Large intestine (tissue), 12 donors: ENCODE measurements at places on chromosomes 16 and 17.

- no peak for DNase-seq
These were observed 40.2 kb downstream of the ARL4D start for GRCh38 chr17:43439041-43439440.

- no peak for DNase-seq
These were observed 123.0 kb upstream of the DYNLRB2 start for GRCh38 chr16:80417706-80418271.

DNA sequence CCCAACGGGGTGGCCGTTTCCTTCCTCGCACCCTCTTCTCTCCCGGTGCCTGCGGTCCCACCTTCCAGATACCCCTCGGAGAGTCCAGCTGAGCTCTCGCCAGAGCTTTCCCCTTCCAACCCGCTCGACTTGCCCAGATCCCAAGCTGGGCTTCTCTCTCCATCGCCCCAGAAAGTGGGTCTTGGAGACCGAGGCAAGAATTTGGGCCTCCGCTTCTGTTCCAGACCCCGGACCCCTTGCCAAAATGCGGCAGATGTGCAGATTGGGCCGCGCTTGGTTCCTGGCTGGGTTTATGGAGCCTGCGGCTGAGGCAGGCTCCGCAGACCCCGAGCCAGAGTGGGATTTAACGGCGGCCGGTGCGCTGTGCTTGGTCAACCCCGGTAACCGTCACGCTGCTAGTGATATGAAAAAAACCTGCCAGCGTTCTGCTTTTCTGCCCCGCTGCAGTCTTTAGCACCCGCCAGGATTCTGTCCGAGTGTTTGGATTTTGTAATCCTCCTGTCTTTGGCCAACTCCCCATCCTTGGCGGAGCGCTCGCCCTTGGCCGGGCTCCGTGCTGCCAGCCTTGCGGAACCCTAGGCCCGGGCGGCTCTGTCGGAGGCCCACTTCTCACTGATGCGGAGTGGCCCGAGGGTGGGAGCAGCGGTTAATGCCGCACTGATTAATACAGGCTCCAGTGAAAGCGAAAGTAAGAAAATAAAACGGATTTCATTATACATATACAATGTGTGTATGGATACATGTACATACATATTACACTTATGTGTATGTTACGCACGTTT lies 754 bp upstream of the SLFN11 start:
- DNase-seq = peak; percentile 23

- DNase-seq = no peak
These were observed 37.7 kb downstream of the ASPA start for GRCh38 chr17:3513305-3514035.

GRCh38 chr16:6827931-6828330 lies 504.7 kb upstream of the RBFOX1 start:
- DNase-seq = no peak

DNA sequence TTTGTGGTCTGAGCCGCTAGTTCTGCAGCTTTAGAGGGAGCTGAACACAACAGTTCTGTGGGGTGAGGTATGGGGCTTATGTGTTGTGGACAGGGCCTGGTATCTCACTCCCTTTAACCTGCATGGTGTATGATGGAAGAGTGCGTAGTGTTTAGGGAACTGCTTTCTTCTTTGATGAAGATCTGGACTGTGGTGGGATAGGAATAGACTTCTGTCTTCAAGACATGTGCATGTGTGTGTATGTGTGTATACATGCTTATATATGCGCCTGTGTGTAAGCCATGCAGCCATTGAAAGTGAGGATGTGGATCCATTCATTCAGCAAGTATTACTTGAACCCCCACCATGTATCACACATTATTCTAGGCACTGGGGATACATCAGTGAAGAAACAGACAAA lies 114.8 kb upstream of the TMEM97 start:
- DNase-seq = no peak

- peak; percentile 41 for DNase-seq
These were observed 526 bp downstream of the ZZEF1 start for GRCh38 chr17:4142107-4142900.

DNA sequence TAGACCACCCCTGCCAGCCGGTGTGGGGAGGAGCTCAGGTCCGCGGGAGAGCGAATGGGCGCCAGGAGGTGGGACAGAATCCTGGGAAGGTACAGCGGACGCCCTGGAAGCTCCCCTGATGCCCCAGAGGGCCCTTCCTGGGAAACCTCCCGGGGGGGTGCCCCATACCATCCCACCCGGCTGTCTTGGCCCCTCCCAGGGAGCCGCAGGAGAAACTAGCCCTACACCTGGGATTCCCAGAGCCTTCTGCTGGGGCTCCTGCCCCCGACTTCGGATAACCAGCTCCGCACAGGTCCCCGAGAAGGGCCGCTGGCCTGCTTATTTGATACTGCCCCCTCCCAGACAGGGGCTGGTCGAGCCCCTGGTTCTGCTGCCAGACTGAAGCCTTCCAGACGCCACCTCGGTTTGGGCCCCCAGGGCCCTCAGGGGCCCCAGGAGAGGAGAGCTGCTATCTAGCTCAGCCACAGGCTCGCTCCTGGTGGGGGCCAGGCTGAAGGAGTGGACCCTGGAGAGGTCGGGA lies 3.0 kb upstream of the CBX4 start:
- no peak for DNase-seq

- DNase-seq = no peak
These were observed 2.8 kb upstream of the ALDOC start for GRCh38 chr17:28579526-28579925.

- DNase-seq = no peak
These were observed 28.1 kb upstream of the ITGA2B start for GRCh38 chr17:44417553-44417952.

DNA sequence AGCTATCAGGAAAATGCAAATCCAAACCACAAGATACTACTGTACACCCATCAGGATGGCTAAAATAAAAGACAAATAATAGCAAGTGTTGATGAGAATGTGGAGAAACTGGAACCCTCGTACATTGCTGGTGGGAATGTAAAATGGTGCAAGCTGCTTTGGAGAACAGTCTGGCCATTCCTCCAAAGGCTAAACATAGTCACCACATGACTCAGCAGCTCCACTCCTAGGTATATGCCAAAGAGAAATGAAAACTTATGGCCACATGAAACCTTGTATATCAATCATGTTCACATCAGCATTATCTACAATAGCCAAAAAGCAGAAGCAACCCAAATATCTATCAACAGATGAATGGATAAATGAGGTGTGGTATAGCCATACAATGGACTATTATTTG lies 28.5 kb downstream of the VAC14 start:
- no peak for DNase-seq

DNA sequence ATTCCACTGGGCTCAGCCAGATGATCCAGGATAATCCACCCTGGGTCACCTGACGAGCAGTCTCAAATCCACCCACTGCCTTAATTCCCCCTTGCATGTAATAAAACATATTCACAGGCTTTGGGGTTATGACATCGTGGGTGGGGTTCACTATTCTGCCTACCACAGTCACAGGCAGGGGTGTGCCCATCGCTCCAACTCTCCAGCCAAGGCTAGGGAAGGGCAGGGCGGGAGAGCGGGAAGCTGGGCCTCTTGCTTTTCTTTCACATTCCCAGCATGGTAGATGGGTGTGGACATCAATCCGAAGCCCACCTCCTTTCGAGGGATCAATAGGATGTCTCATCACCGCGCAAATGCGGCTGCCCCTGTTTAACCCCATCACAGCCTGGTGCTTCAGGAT lies 12.7 kb upstream of the CD300LD start:
- no peak for DNase-seq

GRCh38 chr17:33124871-33125551 lies 133.4 kb downstream of the SPACA3 start:
- DNase-seq = no peak

DNA sequence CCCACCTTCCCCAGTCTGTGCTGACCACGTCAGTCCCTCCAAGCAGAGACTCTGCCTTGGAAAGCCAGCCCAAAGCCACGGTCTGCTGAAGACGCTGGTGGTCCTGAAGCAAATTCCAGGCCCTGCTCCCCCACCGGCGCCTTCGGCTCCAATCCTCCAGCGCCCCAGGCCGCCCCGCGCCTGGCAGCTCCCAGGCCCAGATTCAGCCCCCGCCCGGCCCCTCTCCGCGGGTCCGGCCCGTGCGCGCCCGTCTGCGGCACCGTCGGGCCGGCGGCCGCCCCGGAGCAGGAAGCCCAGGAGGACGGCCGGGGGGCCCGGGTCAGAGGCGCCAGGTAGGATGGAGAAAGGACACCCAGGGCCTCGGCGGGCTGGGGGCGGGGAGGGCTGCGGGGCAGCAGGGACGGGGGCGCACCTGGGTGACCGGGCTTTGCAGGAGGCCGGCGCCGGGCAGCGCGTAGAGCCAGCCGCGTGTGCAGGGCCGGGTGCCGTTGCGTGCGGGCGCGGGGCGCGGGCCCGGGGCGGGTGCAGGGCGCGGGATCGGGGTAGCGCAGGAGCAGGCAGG lies 594 bp upstream of the SLC22A31 start:
- no peak for DNase-seq

- no peak for DNase-seq
These were observed 12.2 kb downstream of the WFIKKN2 start for GRCh38 chr17:50847566-50847965.

DNA sequence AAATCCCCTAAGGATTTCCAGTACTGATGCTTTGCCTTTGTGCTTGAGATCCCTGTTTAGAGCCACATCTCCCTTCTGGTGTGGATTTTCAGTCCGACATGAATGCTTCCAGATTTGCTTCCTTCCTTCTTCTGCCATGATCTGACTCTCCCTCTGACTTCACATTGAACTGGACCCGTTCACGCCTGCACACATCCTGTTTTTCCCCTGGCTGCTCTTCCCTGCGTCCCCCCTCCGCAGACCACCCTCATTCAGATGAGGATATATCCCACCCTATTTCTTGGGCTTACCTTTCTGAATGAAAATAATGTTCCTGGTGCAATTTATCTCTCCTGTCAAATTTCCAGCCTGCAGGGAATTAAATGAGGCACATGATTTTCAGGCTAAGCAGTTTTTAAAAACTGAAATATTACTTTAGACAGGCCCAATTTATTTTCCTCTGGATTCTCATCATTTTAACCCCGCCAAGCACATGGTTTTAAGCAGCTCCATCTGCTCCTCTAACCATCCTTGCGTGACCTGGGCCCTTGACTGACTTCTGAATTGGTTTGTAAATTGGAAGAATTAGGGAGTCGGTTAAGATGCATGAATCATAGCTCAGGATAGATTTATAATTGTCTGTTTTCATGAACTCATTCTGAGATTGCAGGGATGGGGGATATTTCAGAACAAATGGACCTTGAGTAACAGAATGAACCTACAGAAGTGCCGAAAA lies 59.2 kb downstream of the BMERB1 start:
- DNase-seq = no peak

GRCh38 chr16:87216148-87216840 lies 100.9 kb downstream of the C16orf95 start:
- no peak for DNase-seq

DNA sequence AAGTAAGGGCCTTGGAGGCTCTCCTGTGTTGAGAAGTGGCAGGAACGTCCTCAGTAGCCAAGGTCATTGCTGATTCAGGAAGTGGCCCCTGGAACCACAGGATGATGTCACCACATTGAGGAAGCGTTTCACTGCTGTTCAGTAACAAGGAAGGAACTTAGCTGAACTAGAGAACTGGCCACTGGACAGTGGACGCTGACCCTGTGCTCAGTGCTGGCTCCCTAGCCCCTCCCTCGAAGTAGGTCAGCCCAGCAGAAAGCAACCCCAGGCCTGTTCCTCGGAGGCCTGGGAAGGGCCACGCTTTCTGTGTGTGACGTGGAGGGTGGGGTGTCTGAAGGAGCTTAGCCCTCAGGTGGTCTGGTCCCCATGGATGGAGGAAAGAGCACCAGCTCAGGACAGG lies 58.3 kb downstream of the B9D1 start:
- DNase-seq = peak; percentile 55

GRCh38 chr16:57137043-57137442 lies 44.7 kb downstream of the CPNE2 start:
- no peak for DNase-seq

DNA sequence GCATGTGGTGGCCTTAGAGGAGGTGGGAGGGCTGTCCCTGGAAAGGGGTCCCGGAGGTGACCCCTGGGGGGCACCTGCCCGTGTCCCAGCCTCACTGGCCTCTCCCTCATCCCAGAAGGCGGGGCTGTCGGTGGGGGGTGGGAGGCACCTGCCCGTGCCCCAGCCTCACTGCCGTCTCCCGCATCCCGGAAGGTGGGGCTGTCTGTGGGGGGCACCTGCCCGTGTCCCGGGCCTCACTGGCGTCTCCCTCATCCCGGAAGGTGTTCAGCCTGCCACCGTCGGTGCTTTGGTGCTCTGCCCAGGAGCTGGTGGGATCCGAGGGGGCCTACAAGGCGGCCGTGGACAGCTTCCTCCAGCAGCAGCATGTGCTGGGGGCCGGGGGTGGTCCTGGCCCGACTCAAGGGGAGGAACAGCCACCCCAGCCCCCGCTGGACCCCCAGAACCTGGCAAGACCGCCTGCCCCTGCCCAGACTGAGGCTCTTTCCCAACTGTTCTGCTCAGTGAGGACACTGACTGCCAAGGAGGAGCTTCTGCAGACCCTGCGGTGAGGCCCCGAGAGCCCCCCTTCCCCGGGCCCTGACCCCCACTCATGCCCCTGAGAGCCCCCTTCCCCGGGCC lies 6.2 kb downstream of the CTU2 start:
- no peak for DNase-seq

GRCh38 chr17:19702217-19702641 lies 14.2 kb downstream of the SLC47A2 start:
- no peak for DNase-seq

GRCh38 chr17:72507370-72507769 lies 386.6 kb downstream of the SOX9 start:
- DNase-seq = no peak

GRCh38 chr16:57084996-57085395 lies 7.4 kb upstream of the CPNE2 start:
- DNase-seq = no peak

DNA sequence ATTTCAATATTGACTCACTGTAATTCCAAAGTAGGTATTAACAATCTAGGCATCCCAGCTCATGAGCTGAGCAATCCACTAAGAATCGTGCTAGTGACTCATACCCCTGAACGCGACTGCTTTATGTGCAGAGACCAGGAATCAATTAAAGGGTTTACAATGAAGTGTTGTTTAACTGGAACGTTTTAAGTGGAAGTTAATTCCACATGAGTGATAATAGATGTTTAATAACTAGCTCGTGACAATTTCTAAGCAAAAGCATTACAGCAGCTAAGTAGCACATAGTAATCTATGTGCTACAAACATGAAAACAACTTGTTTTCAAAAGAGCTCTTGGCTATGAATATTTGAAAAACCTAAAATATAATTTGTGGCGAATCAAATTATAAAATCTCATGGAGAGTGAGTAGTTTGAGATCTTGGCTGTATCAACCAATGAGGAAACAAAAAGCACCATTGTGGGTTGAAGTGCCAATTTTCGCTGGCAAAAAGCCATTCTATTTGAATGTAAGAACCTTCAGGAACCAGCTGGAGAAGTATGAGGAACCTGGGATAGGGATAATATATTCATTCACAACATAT lies 9.4 kb downstream of the GJC1 start:
- no peak for DNase-seq

DNA sequence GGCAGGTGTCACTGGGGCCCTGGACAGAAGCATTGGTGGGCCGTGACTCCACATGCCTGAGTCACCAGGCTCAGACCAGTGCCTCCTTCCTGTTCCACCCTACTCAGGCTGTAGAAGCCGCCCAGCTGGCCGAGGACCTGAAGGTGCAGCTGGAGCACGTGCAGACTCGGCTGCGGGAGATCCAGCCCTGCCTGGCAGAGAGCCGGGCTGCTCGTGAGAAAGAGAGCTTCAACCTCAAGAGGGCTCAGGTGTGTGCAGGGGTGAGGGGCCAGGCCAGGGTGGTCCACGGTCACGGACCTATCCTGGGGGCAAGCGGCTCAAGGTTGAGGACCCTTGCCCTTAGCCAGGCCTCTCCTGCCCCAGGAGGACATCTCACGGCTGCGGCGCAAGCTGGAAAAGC lies 9.6 kb downstream of the RNF40 start:
- DNase-seq = no peak
